NCI-H1930 (cell line): ENCODE measurements at places on chromosomes 11 and 22.

DNA sequence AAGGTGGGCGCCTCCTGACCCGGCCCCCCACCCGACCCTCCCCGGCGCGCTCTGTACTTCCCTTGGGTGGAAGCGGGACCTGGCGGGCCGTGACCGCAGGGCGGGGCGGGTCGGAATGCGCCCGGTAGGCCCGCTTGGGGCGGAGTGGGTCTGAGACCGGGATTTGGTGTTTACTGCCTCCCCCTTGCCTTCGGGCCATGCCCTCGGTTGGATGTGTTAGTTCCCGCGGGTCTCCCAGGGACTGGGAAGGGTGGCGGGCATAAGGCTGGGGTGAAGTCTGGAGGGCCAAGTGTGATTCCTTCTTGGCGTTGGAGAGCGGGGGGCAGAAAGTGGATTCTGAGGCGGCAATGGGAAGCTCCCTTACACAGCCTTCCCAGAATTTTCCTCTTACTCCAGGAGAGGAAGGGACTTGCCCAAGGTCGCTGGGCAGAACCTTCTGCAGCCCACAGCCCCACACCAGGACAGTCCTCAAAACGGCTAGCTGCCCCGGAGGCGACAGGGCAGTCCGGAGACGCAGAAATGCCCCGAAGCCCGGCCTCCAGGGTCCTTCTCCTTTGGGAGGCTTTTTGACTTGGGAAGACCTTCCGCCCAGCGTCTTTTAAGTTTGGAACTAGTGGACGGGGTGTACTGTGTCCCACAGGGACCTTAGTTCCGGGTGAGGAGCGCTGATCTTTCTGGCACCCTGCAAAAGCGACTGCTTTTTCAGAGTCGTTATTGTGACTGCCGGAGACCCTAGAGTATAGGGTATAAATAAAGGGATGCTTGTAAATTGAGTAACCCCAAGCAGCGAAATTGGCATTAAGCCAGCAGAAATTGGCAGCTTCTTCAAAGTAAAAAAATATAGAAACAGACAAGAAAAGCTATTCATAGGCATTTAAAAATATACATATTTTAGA, 647 bp downstream of the SWAP70 start:
- DNase-seq = no peak

- no peak for DNase-seq
Observed at GRCh38 chr11:101254037-101254436, 124.4 kb upstream of the PGR start.

- no peak for DNase-seq
Observed at GRCh38 chr11:114309517-114309916, 13.3 kb downstream of the NNMT start.

- DNase-seq = no peak
Observed at GRCh38 chr11:75873417-75874221, 58.6 kb downstream of the UVRAG start.

DNA sequence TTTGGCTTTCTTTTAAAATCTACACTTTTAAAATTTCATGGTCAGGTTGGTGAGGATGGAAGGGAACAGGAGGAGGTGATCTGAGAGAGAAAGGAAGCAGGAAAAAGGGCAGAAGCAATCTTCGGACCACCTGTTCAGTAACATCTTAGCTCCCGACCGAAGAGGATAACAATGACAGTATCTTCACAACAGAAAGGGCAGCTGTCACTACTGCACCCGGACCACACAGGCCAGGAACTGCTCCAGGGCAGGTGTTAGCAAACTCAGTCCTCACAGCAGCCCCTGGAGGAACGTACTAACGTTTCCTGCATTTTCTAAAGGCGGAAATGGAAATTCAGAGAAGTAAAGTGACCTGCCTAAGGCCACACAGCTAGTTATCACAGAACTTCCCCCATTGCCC, 16.8 kb downstream of the PTPN5 start:
- DNase-seq = no peak

DNA sequence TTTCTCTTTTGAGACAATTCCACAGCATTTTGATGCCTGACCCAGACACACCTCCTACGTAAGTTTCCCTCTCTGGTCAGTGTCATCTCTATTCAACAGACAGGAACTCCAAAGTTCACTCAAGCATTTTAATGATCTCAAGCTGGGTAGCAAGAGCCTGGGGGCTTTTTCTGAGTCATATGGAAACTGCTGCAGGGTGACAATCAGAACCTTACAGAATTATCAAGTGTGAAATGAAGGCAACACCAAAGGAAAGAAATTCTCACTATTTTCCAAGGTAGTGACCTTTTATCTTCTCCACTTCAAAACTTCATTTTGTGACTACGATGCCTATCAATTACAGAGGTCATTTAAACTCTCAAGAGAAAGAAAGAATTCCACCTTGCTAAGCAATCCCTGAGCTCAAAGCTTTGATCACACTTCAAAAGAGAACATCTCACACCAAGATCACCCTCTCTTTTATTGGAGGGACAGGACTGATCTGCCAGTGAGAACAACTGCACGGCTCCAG, 229.0 kb upstream of the ZC3H12C start:
- DNase-seq = no peak

DNA sequence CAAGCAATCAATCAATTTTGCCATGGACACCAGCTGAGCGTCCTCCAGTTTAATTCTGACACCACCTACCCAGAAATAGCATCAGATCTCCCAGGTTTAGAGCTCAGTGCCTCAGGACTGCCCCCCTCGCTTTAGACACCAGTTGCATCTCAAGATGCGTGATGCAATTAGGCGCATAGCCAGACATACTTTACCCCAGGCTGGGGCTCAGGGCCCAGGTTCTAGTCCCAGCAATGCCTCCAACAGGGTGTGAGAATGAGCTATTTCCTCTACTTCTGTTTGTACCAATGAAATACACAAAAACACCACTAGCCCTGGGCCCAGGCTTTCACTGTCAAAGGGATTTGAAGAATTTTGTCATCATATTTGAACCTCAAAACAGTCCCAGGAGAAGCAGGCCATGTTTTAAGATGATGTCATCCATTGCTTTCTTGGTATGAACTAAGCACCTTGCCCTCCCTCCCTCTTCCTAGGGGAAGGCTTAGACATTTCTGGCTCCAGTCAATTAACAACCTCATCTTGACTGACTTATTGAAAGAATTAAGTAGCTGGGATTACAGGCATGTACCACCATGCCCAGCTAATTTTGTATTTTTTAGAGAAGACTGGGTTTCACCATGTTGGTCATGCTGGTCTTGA, 61.5 kb upstream of the INCENP start:
- DNase-seq = no peak

DNA sequence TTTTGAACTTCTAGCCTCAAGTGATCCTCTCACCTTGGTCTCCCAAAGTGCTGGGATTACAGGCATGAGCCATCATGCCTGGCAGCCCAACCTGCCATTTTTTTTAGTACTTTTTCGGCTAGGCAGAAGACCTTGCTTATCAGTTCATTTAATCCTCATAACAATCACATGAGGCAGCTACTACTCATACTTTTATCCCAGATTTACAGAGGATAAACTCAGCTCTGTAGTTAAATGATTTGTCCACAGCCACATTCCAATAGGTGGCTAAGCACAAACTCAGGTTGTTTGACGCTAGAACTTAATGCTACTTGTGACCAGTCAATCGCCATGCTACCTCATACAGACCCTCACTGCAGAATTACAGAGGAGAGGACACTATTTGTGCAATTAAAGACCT, 28.1 kb downstream of the SBF2 start:
- no peak for DNase-seq

DNA sequence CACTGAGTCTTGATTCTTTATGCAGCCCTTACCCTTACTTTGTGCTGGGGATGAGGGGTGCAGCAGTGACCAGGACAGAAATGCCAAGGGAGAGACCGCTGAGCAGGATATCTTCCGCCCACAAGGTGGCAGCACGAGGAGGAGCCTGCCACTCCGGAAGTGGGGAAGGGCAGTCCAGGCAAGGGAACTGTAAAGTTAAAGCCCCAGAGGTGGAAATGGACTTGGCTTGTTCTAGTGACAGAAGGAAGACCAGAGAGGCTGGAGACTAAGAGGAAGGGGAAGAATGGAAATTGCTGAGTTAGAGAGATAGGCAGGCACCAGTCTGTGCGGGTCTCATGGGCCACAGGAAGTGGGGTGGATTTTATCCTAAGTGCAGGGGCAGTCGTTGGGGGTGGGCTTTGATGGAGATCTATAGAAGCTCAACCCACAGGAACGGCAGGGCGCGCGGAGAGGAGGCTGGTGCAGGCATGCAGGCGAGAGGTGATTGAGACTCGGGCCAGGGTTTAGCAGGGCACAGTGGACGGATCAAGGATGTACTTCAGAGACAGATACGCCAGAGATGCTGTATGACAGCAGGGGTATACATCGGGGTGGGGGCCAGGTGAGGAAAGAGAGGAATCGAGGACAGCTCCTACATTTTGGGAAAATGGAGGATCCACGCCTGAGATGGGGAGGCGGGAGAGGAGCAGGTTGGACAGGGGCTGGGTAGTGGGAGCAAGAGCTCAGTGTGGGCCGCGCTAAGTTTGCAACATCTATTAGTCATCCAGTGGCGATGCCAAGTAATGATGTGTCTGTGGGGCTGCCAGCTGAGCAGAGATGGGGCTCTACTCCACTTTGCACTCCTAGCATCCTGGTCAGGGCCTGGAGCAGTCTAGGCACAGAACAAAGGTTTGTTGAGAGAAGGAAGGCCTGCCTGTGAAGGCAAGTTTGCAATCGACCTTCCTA, 3.3 kb upstream of the GRK2 start:
- DNase-seq = peak; percentile 11

- no peak for DNase-seq
Observed at GRCh38 chr11:67030976-67031375, 8.0 kb downstream of the SYT12 start.

DNA sequence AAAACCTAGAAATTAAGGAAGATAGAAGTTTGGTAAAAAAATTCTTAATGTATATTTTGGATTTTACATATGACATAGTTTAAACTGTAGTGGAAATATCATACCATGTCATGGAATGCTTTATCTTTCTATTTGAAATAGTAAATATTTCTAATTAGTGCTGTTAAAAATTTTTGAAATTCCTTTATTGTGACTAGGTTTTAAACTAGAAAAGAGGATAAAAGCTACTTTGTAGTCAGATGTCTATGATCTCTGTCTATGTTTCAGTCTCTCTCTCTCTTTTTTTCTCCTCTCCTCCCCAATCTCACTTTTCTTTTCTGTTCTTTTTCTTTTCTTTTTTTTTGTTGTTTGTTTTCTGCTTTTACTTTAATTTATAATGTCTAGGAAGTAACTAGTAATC, 226.2 kb downstream of the TMEM135 start:
- no peak for DNase-seq

- DNase-seq = no peak
Observed at GRCh38 chr11:102776454-102776853, 4.0 kb downstream of the MMP10 start.

DNA sequence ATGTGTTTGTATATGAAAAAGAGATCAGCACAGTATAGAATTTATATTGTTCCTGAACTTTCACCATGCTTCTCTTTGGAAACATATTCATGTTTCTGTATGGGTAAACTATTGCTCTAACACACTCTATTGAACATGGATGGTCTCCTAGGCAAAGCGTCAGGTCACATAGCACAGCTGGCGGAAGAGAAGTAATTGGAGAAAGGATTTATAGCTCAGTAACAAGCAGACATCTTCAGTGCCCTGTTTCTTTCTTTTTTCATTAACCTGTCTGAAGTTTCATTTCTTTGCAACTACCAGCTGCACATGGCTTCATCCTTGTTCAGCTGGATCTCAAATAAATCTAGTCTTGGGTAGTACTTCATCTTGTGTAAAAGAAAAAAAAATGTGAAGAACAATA, 84.4 kb upstream of the TRPC6 start:
- DNase-seq = no peak

GRCh38 chr11:115164774-115165173, 339.4 kb downstream of the CADM1 start:
- no peak for DNase-seq

DNA sequence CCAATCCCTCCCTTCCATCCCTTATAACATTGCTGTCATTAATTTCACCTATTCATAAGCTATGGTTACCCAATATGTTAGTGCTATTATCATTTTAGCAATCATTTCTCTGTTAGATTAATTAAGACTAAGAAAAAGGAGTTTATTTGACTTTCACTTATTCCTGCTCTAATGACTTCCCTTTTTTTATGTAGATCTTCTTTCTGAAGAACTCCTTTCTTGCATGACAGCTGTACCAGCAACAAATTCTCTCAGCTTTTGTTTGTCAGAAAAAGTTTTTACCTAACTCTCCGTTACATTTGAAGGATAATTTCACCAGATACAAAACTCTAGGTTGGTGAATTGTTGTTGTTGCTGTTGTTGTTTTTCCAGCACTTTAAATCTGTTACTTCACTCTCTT, 28.6 kb upstream of the OR8B8 start:
- DNase-seq = no peak

DNA sequence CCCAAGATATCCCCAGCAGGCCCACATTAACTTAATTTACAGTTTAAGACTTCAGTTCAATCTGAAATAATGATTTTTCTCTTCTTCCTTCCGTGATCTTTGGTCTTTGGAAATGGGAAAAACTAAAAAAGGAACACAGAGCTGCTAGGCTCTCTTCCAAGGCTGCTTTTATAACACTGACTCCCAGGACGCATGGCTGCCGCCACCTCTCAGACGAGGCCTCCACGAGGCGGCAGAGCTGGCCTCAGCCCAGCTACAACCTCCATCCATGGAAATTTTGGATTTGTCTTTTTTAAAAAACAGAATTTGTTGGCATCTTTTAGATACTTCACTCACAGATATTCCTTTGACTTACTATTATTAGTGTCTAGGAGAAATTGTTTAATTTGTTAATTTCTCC, 385.5 kb upstream of the SYN3 start:
- DNase-seq = no peak

GRCh38 chr11:117979481-117980211, 6.5 kb upstream of the IL10RA start:
- DNase-seq = no peak

GRCh38 chr11:121282386-121282785, 10.2 kb upstream of the SC5D start:
- DNase-seq = no peak

GRCh38 chr11:78806214-78807004, 231.7 kb upstream of the NARS2 start:
- no peak for DNase-seq

DNA sequence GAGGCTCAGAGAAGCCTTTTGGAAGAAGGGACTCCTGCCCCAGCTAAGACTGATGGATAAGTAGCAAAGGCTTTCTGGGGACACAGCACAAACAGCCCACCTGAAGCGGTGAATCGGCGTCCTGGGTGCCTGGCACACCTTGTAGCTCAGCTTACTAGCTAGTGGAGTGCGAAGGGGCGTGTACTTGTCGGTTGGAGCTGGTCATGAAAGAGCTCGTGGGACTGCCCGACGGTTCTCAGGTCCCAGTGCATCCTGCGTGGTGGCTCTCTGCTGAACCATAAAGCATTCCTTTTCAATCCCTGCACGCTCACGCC, 690 bp upstream of the UVRAG start:
- no peak for DNase-seq

- DNase-seq = no peak
Observed at GRCh38 chr11:36123336-36124101, 165.7 kb downstream of the COMMD9 start.
